ENCODE measurements at places on chromosomes 7 and 10. TPM values are rescaled to one million over a fixed set of nuclear protein-coding genes. Genes with fewer than 3 reads are reported as not detected.

DNA sequence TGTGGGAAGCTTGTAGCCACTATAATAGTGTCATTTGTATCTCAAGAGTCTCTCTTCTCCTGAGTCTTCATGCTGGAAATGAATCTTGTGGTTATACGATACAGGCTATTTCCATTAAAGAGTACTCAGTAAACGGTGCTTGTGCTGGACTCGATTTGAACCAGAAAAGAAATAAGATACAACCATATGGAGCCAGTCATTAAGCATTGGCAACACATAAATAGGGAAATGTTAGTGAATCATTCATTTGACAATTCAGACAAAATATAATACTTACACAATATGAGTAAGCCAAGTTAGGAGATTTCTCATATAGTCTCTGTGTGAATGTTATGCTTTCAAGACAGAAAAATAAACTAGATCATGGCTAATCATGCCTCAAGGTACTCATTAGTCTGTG, 356.8 kb downstream of the PLXDC2 start:
- no peak for DNase-seq

- DNase-seq: no peak
Measured at GRCh38 chr7:108667216-108667615, 97.5 kb downstream of the DNAJB9 start.

DNA sequence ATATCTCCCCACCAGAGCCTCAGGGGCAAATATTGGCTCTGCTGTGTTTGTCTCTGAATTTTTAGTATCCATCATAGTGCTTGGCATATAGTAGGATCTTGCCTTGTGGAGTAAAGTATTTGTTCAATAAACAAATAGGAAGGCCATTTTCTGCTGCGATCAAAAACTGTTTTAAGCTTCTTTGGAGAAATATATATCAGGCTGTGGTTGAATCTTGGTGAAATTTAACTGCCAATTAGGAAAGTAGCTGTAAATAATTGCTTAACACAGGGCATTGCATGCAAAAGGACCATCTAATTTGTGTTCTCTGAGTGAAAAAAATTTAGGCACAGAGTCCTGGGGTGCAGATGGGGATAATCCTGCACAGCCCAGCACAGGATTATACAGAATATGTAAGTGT, 15.1 kb downstream of the VCL start:
- no peak for DNase-seq

GRCh38 chr7:26291699-26292538, at the start of gene SNX10:
Gene SNX10, plus strand, starts transcription at chr7:26291862. Its CDS starts 54,581 bp downstream, at chr7:26346443.
- DNase-seq: peak; percentile 82

DNA sequence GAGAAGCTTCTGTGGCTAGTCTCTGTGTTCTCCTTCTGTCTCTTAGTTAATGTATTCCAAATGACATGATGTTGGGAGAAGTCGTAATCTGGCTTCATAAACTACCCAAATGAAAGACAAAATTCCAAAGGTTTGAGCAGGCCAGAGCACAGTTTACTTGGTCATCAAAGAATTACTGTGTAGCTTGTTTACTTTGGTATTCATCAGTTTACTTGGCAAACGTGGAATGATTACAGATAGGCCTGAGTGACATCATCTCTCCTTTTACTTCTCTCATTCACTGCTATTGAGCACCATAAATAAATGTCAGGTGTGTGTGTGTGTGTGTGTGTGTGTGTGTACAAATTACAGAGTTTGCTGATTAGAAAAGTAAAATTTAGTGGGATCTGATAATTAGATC, 327.3 kb downstream of the PHTF2 start:
- no peak for DNase-seq

GRCh38 chr7:138316421-138317043, 143.5 kb upstream of the TRIM24 start:
- DNase-seq: no peak

- no peak for DNase-seq
Measured at GRCh38 chr7:135232720-135233119, 918 bp upstream of the STRA8 start.

DNA sequence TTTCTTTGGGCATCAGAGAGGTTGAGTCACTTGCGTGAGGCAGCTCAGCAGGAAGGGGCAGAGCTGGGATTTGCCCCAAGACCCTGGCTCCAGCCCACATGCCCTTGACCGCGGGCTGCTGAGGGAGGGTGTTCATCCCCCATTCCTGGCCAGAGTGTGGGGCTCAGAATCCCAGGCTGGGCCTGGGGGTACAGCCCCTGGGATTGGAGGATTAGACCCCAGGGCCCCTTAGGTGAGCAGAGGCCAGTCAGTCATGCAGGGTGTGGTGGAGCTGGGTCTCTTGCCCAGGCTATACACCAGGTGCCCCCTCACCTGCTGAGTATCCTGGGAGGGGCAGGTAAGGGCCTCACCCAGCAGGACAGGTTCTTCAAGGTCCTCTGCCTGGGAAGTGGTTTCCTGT, 68.4 kb upstream of the ZNF716 start:
- DNase-seq: peak; percentile 50

GRCh38 chr10:46247808-46248569, 38.8 kb upstream of the ANTXRL start:
- DNase-seq: no peak

DNA sequence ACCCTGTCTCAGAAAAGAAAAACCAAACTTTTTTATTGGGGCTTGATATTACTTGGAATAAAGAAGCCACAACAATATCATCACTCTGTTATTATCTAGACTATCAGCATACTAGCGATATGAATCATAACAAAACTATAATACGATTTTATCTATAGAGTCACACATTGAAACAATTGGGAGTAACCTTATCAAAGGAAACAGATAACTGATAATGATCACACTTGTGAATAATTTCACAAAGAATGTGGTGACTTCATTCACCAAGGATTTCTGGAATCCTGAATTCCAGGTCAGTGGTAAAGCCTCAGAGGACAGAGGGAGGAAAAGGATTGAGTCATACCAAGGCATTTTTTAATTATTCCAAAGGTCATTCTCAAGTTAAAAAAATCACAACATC, 32.1 kb upstream of the NMT2 start:
- no peak for DNase-seq

GRCh38 chr7:16404636-16405035, 16.7 kb downstream of the CRPPA start:
- DNase-seq: no peak

The SPDYE8 gene
- not detected for polyA plus RNA-seq

The IFIT5 gene
- 11.0 TPM for polyA plus RNA-seq

The WIPF3 gene
- 3.8 TPM for polyA plus RNA-seq

The GPR22 gene
- polyA plus RNA-seq: not detected

The ERVW-1 gene
- not detected for polyA plus RNA-seq

The SEMA4G gene
- 23.5 TPM for polyA plus RNA-seq

The SPAM1 gene
- not detected for polyA plus RNA-seq

Measured in kidney (tissue), 22 donors.